ENCODE measurements at places on chromosomes 16 and 17.

DNA sequence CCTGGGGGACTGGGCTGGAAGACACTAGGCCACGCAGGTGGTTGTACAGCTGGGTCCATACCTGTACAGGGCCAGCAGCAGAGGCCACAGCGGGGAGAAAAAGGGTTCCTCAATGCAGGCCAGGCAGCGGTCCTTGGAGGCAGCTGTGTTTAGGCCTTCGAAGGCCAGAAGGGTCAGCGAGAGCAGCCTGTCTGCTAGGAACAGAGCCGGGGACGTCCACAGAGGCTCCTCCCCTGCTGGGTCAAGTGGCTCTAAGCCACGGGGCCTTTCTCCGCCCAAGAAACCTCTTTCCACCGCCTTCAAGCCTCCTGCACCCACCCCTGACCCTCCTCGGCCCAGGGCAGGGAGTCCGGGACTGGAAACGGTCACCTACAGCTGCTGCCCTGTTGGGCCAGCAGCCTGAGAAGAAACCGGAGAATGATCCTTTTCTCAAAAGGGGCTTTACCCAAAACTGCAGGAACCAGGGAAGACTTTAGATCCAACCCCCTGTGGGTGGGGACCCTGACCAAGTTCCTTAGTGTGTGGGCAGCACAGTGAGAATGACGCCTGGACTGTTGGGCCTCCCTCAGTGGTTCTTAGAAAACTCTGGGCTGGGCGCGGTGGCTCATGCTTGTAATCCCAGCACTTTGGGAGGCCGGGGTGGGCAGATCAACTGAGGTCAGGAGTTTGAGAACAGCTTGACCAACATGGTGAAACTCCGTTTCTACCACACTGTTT lies 8.4 kb upstream of the SPATA2L start:
- no peak for DNase-seq

DNA sequence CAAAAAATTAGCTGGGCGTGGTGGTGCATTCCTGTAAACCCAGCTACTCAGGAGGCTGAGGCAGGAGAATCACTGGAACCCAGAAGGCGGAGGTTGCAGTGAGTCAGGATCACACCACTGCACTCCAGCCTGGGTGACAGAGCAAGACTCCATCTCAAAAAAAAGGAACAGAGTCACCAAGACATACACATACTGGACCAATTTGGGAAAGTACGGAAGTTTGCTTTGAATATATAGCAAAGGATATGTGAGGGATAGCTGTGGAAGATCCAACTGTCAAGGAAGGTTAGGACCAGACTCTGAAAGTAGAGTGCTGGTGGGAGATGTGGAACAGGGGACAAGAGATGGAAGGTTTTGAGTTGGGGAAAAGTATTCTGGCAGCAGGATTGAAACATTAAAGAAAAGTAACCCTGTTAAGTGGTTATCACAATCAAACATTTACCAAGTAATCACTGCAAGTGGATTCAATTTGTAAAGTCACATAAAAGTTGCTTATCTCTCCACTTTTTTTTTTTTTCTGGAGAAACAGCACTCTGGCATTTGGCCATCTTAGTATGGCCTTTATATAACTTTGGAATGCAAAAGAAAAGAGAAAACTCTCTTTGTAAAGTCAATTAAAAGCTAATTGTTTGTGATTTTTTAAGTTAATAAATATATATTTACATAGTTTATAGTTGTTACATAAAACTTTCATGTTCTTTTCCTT lies 259.4 kb upstream of the TBX2 start:
- no peak for DNase-seq

GRCh38 chr16:50776037-50776436 lies 34.2 kb downstream of the CYLD start:
- DNase-seq: no peak

DNA sequence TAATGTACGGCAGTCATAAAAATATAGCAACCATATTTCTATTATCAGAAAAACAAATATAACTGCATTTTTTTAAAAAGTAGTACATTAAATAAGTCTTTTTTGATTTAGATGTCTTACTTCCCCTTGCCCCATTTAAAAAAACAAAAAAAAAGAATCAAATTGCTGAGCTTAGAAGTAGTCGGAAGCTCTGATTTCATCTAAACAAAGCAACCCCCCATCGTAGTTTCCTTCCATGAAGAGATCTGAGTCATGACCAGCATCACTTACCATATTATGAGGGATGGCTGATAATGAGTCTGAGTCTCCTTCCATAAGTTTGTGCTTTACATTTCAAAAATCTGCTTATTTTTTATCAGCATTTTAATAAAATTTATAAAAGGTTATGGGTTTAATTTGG lies 86.2 kb downstream of the ITFG1 start:
- no peak for DNase-seq

DNA sequence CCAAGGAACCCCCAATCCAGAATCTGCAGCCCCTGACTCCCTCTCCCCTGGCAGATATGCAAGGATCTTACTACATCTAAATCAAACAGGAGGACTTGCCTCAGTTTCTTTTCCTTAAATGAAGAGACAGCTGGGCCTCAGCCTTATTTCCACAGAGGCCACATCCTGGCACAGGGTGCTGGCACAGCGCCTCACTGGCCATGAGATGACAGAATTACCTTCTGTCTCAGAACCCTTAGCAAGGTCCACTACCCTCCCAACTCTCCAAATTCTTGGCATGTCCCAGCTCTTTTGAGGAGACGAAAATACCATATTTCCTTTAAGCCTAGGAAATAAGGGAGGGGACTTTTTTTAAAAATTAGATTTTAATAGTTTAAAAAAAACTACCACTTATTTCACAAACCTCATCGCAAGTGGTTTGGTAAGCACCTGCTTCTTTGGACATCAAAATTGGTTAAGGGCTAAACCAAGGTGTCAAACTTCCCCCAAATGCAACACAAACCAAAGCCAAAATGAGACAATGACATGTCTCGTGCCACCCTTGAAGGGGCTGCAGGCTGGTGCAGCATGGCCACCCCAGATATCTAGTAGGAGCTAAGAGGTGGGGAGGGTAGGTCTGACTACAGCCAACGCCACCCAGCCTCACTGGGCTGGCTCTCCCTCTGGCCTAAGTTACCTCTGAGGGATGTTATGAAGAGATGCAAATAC lies 25.3 kb downstream of the FAM117A start:
- DNase-seq: no peak

GRCh38 chr17:72496461-72496860 lies 375.6 kb downstream of the SOX9 start:
- no peak for DNase-seq

GRCh38 chr16:363110-363765 lies 7.1 kb downstream of the MRPL28 start:
- no peak for DNase-seq

GRCh38 chr16:88295671-88296436 lies 86.9 kb upstream of the ZNF469 start:
- no peak for DNase-seq

DNA sequence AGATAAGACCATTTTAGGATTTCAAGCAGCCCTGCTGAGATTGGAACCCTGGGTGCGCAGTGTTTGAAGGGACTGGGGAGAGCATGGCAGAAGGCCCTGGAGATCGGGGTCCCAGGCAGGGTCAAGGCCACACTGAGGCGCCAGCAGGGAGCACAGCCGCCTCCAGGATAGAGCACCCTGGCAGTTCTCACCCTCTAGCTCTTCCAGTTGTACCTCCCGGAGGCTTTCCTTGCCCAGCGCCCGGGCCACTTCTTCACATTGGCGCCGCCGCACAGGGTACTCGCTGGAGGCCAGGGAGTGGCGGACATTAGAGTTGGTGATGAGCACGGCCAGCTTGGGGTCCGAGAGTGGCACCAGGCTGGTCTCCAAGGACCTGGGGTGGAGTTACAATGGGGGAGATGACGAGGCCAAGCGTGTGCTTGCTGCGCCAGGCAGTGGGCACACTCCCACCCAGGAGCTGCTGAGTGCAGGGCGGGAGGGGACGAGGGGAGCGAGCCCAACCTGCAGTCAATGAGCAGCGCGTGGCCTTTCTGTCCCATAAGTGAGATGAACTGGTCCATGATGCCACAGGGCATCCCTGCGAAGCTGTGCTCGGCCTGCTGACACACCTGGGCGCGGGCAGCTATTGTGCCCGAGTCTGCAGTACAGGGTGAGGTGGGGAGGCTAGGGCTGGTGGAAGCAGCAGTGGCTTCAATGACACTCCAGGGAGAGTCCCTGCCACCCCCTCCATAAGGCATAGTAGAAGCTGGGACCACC lies 2.3 kb downstream of the GALK1 start:
- no peak for DNase-seq

GRCh38 chr17:9140550-9141424 lies 119.5 kb downstream of the NTN1 start:
- DNase-seq: no peak

- DNase-seq: no peak
Measured at GRCh38 chr17:28421787-28422305, 15.8 kb upstream of the SLC46A1 start.
